NCI-H187 (cell line): ENCODE measurements at places on chromosomes 3 and 15.

GRCh38 chr15:81419332-81419943, 45.4 kb upstream of the TMC3 start:
- DNase-seq, result no peak

GRCh38 chr3:162538491-162538890, 1041.9 kb downstream of the OTOL1 start:
- DNase-seq, result no peak

- DNase-seq, result no peak
Measured at GRCh38 chr3:185936273-185936629, 1.6 kb downstream of the TRA2B start.

GRCh38 chr15:89794627-89795241, 18.6 kb downstream of the MESP2 start:
- DNase-seq, result no peak

DNA sequence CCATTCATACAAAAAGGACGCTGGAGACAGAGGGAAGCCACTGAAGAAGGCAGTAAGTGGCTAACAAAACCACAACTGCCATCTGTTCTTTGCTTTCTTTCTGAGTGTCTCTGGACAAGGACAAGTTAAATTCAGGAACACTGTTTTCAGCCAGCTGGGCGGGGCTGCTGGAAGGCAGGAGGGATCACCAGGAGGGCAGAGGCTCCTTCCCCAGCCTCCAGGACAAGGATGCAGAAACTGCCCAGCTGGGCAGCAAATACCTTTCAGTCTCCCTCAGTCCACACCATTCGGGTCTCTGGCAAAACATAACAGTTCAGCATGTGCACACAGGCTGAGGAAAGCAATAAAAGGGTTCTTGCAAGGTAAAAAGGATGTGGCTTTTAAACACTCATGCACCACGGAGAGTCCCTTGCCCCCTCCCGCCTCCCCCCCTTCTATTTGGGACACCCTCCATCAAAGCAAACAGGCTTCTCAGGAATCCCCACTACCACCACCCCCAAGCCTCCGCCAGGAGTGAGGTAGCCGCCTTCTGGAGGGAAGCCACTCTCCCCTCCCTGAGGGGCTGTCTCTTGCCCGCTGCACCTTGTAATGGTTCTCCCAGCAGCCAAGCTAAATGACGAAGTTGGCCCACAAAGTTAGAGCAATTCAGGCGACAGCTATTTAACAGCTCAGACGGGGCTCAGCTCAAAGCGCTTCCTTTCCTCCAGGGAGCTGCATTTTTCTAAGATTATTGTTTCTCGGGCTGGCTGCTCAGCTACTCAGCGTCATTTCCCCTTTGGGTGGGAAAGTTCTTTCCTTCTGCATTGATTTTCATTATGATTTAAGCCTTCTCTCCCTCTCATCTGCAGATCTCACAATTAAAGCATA, 3.8 kb downstream of the HEG1 start:
- no peak for DNase-seq

- no peak for DNase-seq
Measured at GRCh38 chr3:108389372-108389771, 93.0 kb downstream of the HHLA2 start.
